ENCODE measurements at places on chromosomes 11 and 22.

GRCh38 chr11:12086271-12087074 lies 23.9 kb upstream of the MICAL2 start:
- no peak for DNase-seq

DNA sequence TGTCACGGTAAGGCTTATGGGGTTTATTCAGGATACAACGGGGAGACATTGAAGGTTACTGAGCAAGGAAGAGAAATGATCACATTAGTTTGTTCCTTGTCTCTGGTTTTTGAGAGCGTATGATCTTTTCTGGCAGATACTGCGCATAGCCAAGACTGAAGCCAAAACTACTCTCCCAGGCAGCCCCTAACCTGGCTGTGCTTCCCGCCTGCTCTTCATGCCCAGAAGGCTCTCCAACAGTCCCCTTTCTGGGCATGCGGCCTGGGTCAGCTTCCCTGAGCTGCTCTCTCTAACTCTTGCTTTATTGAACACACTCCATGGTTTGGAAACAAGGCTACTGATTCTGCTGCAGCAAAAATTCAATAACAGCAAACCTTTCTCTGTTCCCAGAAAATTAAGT lies 306.6 kb downstream of the BUD13 start:
- no peak for DNase-seq

DNA sequence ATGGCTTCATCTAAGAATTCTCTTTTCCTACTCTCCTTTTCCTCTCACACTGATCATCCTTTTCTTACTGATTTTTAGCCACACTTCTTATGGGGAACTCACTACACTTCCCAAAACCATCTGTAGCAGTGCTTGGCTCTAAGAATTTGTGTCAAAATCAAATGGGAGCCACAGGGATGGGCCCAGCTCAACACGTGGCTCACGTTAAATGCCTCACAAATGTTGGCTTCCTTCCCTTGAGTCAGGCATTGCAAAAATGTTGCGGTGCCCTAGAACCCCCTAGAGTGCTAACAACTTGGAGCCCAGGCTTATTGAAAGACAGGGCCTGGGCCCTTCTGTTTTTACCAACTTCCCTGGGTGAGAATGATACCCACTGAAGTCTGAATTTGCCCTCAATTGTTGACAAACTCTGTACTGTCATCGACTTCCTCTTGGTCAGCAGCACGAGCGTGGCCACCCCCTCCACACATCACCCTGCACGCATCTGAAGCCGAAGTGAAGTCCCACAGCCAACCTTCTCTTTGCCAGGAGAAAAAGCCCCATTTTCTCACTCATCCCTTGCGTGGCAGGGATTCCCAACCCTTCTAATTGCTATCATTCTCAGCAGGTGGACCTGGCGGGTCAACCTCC lies 69.7 kb downstream of the ELFN2 start:
- no peak for DNase-seq

GRCh38 chr11:36214480-36214879 lies 74.7 kb downstream of the COMMD9 start:
- DNase-seq, result no peak

GRCh38 chr11:6737872-6738466 lies 33.8 kb downstream of the OR2AG2 start:
- peak; percentile 65 for DNase-seq

DNA sequence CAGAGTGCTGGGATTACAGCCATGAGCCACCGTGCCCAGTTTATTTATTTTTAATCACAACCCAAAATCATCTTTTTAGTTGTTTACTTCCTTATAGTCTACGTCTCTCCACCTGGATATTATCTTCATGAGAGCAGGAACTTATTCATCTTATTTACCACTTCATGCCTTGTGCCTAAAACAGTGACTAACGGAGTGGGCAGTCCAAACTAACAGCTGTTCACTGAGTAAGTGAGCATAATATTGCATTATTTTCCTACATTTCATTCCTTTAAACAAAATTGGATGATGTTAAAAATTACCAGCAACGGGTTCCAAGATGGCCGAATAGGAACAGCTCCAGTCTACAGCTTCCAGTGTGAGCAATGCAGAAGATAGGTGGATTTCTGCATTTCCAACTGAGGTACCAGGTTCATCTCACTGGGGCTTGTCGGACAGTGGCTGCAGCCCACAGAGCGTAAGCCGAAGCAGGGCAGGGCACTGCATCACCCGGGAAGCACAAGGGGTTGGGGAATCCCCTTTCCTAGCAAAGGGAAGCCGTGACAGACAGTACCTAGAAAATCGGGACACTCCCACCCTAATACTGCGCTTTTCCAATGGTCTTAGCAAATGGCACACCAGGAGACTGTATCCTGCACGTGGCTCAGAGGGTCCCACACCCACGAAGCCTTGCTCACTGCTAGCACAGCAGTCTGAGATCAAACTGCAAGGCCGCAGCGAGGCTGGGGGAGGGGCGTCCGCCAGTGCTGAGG lies 14.1 kb downstream of the TMEM123 start:
- DNase-seq, result no peak

GRCh38 chr11:76663486-76663810 lies 7.1 kb downstream of the LRRC32 start:
- DNase-seq, result no peak

GRCh38 chr11:13251966-13252365 lies 25.6 kb upstream of the BMAL1 start:
- no peak for DNase-seq

- no peak for DNase-seq
Measured at GRCh38 chr11:3223932-3224381, 5.3 kb upstream of the MRGPRG start.

GRCh38 chr11:117825538-117826189 lies 1.1 kb upstream of the FXYD2 start:
- no peak for DNase-seq

GRCh38 chr22:33886696-33887095 lies 33.6 kb downstream of the LARGE1 start:
- DNase-seq, result no peak

DNA sequence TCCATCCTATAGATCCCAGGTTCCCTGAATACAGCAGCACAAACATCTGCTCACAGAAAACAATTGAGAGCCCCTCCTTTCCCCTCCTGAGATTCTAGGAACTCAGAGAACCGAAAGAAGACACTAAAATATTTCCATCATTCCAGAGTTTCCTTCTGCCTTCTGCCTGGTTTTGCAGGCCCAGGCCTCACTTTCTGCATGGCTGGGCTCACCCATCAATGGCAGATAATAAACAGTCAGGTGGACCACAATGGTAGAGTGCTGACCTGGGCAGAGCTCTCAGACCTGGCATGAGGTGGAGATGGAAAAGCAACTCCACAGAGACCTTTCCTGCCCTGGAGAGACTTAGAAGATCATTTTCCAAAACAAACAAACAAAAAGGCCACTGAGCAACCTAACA lies 389.1 kb downstream of the NXPE2 start:
- DNase-seq, result no peak

DNA sequence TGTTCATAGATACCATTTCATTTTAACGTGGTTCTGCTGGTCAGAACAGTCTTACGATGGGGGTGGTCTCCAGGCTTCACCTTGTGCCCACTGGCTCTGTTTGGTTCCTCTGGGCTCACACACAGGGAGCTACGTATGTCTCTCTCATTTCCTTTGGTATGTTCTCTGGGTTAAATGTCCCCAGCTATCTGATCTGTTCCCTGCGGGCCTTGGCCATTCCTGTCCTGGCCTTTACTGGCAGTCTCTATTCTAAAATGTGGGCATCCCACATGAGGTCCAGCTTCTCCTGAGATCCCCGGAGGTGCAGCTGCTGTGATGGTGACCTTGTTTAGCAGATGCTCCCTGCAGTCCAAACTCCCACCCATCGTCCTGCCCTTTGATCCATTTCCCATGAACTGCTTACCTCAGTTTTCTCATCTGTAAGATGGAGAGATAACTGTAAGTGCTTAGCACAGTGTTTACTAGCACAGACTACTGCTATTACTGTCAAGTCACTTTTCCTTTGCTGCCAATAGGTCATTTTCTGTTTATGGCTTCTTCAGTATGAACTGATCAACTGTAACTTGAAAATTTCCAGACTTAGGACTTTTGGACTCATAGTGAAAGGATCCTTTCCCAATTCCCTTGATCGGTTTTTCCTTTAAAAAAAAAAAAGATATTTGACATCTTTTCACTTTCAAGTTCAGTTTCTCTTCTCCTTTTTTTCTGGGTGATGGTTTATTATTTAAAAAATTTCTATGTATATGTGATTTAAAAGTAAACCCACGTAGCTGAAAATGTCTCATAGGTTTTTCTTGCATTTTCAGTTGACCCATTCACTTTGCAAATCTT lies 92.9 kb downstream of the PTPRJ start:
- no peak for DNase-seq

DNA sequence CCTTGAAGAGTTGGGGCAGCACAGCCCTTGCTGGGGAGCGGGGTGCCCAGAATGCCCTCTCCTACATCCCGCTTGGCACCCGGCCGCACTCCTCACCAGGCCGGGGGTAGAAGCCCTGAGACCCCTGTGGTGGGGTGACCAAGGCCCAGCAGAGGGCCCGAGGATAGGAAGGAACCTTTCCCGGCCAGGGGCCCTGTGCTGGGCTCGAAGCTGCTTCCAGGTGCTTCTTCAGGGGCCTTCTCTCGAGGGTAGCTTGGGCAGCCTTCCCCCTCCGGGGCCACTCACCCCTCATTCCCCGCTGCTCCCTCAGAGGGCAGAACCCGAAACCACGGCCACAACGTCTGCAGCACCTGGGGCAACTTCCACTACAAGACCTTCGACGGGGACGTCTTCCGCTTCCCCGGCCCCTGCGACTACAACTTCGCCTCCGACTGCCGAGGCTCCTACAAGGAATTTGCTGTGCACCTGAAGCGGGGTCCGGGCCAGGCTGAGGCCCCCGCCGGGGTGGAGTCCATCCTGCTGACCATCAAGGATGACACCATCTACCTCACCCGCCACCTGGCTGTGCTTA lies 752 bp downstream of the MUC2 start:
- DNase-seq, result peak; percentile 39

DNA sequence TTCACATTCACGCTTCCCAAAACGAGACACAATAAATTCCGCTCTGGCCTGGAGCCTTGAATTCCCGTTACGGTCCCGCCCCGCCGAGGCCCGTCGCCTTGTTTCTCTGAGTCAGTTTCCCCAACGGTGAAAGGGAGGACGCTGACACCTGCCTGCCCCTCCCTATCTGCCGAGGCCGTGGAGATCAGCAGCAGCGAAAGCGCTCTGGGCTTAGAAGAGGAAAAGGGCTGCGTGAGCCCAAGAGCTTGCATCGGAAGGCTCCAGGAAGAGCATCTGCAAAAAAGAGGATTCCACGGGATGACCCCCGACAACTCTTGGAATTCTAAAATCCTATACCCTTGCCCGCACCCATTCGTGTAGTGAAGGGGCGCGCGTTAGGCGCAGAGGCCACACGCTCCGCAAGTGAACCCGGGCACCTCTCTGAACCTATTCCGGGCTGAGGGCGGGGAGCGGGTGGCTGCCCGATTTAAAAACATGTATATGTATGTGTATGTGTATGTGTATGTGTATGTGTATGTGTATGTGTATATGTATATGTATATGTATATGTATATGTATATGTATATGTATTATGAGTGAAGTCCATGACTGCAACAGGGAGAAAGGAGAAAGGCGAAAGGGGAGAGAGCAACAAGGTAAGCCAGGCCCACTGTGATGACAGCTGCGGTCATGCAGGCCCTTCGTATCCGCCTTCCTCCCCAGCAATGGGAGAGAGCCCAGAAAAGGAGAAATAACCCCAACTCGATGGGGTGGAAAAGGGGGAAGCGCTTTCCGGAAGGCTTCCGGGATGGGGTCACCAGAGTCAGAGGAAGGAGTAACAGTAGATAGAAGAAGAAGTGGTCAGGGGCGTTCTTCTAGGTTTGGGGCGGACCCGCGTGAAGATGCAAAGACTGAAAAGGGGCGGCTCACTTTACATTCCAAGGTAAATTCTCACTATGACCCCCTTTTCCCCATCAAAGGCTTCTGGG lies 948 bp upstream of the MRTFA start:
- peak; percentile 66 for DNase-seq

DNA sequence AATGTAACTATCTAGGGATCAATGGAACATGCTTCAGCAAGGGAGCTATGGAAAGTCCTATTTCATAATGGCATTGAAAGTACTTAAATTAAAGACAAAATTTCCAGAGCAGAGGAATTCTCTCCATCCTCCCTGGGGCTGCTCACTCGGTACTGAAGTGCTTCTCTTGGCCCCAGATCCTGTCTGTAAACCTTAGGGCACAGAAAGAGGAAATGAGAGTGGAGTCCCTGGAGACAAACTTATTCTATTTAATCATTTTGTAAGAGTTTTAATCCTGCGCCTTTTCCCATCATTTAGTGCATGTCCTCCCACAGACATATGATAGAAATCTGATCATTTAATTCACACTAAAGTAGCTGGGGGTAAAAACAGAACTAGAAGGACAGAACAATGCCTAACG lies 20.9 kb upstream of the PAMR1 start:
- no peak for DNase-seq

DNA sequence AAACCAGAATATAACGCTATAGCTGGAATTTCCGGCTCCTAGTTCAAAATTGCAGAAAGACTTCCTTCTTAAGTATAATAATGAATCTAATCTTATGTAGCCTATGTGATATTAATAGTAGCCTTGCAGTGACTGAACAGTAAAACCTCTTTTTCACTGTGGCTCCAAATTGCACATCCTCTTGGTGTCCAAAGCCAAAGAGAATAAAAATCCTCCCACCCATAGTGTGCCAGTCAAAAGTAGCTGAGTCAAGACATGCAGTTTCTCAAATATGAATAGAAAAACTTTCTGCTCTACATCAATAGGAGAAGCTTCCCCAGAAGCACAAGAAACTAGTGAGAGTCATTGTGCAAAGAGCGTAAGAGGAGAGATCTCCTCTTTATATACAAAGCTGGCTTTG lies 76.0 kb upstream of the PICALM start:
- no peak for DNase-seq

DNA sequence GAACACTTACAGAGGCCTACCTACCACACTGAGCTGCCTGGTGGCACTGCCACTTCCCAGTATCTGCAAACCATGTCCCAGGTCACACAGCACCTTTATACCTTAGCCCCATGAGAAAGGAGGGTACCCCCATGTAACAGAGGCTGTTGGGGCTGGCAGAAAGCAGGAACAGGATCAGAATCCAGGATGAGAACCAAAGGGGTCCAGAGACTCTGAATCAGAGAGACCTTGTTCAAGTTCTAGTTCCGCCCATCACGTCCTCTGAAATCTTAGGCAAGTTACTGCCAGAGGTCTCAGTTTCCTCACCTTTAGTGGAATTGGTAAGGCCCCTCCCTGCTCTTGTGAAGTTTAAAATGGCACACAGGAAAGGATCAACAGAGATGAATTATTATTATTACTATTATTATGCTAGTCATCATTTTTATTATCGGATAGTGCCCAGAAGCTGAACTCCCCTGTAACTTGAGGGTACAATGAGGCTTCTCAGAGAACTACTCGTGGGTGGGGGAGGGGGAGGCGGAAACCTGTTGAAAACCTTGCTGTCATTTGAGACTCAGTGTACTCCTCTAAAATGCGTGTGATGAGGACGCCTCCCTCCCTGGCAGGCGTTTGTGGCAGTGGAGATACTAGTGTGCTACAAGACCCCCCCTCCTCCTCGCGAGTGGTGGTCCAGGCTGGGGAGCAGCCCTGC lies 9.3 kb downstream of the SELENOM start:
- DNase-seq, result no peak

DNA sequence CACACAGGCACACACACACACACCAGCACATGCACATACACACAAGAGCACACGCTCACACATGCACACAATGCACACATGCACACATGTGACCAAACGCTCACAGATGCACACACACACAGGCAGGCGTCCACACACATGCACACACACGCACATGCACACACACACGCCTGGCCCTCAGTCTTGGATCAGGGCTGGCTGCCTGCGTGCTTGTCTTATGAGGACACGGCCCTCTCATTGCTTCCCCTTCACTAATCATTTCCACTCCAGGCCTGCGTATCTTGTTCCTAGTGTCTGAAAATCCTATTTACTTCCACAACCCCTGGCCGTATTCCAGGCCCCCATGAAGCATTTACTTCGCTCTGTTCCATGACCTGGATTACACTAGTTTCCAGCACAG lies 740.5 kb downstream of the BRD1 start:
- DNase-seq, result no peak

Data from CD8-positive, alpha-beta memory T cell (primary cell).